Airway epithelial cell (primary cell): ENCODE measurements at places on chromosomes 5 and 9. TPM values are rescaled to one million over a fixed set of nuclear protein-coding genes. Genes with fewer than 3 reads are reported as not detected.

The TRPM3 gene
- not detected in 2 replicates for total RNA-seq

The OLFM1 gene
- not detected in 2 replicates for total RNA-seq

The RASEF gene
- 7.5 and 8.3 TPM in 2 replicates for total RNA-seq

The SV2C gene
- total RNA-seq, result 0.14 TPM in 1 of 2 replicates, not detected in the other

The GRIN3A gene
- total RNA-seq, result not detected in 2 replicates

The ANGPTL2 gene
- total RNA-seq, result 0.49 TPM in 1 of 2 replicates, not detected in the other

The SLC4A9 gene
- total RNA-seq, result not detected in 2 replicates

The SPATA6L gene
- 0.23 and 1.1 TPM in 2 replicates for total RNA-seq

The FOXD1 gene
- 2.0 and 3.0 TPM in 2 replicates for total RNA-seq

The IL7R gene
- 1.4 and 1.6 TPM in 2 replicates for total RNA-seq

The PPP1R26 gene
- 12.9 and 16.9 TPM in 2 replicates for total RNA-seq

The ANKRD31 gene
- 0.09 and 0.21 TPM in 2 replicates for total RNA-seq

The CD180 gene
- not detected in 2 replicates for total RNA-seq

The MELK gene
- total RNA-seq, result 26.9 and 34.1 TPM in 2 replicates

The GRIN1 gene
- total RNA-seq, result 0.14 and 0.42 TPM in 2 replicates

The BTNL9 gene
- total RNA-seq, result not detected in 2 replicates
